Stimulated activated naive CD4-positive, alpha-beta T cell treated with Interleukin-2 at 50 U/mL for 16 hours (primary cell): ENCODE measurements at places on chromosomes 4 and X.

DNA sequence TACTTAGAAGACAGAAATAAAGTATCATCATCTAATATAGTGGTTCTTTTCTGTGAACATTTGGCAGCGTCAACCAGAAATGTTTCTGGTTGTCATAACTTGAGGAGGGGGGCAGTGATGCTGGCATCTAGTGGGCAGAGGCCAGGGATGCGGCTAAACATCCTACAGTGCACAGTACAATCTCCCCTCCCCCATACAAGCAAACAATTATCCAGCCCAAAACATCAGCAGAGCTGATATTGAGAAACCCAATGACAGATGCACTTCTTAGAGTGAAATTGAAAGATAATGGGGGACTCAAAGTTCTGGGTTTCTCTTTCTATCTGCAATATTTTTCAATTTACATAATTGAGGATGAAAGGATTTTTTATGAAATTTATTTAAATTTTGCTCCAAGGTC lies 1.9 kb upstream of the EIF1AX start:
- no peak for DNase-seq

GRCh38 chrX:16978193-16978984 lies 31.9 kb downstream of the REPS2 start:
- no peak for DNase-seq

DNA sequence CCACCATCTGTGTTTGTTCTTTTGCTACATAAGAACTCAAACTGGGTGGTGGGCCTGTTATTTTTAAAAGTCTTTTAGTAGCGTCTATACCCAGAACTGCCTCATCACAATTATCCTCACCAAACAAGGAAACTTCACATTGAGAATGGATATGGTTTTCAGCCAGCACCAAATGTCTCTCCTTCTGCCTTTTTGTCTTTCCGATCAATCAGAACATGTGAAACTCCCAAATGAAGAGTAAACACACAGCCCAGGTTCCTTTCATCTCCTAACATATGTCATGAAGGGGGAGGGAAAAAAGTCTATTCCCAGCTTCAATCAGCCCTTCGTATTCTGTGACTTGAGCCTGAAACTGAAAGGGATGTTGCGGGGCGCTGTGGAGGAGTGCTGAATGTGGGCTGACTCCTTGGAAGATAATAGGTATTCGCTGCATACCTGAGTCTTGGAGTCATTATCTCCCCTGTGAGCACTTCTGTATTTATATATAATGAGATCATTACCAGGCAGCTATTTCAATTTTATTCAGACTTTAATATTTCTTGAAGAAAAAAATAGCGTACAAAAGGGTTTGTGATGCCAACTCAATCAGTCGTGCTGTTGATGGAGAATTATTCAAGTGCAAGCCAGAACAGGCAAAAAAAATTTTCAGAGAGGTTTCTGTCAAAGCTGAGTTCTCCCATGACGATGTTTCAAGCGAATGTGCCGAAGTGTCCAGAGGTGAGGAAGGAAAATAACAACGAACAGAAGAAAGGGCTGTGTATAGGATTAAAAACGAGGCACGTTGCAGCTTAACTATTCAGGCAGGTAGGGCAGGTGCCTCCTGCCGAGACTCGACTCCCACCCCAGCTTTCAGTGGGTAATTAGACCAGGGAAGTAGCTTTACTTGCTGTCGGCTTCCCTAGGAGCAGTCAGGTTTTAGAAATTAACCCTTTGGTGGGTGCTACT lies 163.9 kb upstream of the NOCT start:
- DNase-seq, result no peak

DNA sequence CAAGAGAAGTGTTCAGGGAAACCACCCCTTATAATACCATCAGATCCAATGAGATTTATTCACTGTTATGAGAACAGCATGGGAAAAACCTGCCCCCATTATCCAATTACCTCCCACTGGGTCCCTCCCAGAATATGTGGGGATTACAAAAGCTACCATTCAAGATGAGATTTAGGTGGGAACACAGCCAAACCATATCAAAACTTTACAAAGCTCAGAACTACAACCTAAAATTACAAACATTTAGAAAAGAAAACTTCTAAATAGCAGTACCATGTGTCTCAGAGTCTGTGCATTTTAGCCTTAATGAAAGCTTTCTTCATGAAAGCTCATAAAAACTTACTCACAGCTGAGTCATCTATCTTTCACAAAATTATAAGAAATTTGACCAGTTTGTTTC lies 1442.8 kb upstream of the PCDH7 start:
- DNase-seq, result no peak

GRCh38 chr4:125042041-125042440 lies 272.7 kb upstream of the FAT4 start:
- no peak for DNase-seq
